Inflammatory macrophage treated with lipopolysaccharide for 4 hours (primary cell): ENCODE measurements at places on chromosomes 1 and 21.

GRCh38 chr1:181413195-181413815 is 70.0 kb upstream of the CACNA1E start:
- DNase-seq: no peak

- no peak for DNase-seq
Measured at GRCh38 chr1:26291433-26291832, 11.5 kb downstream of the SH3BGRL3 start.

GRCh38 chr1:76833151-76833550 is 34.1 kb upstream of the ST6GALNAC5 start:
- DNase-seq: no peak

GRCh38 chr1:18954270-18955071 is 2.0 kb downstream of the IFFO2 start:
- no peak for DNase-seq

DNA sequence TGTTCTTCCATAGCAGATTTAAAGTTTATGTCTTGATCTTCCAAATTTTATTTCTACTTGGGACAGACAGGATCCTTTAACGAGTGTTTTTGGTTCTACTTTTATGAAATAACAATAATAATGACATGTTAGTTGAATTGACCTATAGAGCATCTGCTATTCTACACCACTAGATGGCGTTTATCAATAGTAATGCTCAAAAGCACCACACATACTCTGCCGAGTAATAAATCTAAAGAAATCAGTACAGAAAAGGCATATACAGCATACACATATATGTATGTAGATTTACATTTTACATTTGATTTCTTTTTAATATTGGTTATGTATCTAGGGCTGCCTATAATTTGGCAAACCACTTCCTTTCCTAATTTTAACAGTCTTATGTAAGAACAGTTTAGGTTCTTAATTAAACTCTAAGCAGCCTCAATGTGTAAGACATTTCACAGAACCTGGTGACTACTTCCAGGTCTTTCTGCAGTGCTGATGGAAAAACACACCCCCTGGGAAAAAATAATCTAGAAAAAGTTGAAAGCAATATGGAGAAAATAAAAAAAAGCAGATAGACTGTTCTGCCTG is 5.9 kb upstream of the SIPA1L2 start:
- DNase-seq: peak; percentile 74

DNA sequence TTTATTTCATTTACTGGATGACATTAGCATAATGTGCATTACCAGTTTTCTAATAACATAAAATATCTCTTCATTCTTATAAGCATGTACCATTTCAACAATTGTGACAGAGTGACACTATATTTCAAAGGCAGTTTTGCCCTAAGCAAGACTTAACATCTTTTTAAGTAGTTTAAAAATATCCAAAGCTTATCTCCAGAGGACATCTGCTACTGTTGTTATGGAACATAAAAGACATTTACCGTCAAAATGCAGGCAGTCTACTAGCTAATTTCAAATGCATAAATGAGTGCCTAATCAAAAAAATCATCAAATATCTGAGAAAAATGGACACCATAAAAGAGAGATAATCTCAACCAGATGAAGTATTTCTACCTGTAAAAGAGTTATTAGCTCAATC is 782.4 kb upstream of the BRINP3 start:
- no peak for DNase-seq

GRCh38 chr1:168482106-168482505 is 61.7 kb downstream of the XCL2 start:
- peak; percentile 25 for DNase-seq

DNA sequence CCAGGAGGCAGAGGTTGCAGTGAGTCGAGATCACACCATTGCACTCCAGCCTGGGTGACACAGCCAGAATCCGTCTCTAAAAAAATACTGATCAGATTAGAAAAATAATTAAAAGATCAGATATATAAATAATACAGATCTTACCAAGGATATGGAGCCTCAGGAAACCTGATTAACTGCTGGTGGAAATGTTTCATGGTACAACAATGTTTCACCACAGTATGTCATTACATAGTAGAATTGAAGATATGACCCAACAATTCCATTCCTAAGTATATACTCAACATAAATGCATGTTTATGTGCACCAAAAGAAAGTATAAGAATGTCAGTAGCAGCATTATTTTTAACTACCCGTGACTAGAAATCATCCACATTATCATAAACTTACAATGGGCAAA is 41.7 kb downstream of the CD53 start:
- no peak for DNase-seq

DNA sequence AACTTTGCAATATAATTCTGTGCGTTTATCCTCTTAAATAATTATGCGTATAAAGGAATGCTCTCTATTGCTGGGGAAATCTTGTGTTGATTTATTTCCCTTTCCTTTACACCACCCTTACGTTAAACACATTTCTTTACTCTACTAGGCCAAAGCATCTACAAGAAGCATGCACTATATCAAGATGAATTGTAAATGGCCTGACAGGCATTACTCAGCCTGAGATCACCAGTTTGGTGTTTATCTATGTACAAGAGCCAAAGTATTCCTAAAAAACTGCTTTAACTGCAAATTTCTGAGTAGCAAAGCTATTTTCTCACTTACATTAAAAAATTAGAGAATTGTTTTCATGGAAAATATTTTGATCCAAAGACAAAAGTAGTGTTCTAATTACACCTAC is 114.8 kb downstream of the TYW3 start:
- DNase-seq: no peak

- no peak for DNase-seq
Measured at GRCh38 chr1:60149251-60149650, 75.7 kb upstream of the C1orf87 start.

DNA sequence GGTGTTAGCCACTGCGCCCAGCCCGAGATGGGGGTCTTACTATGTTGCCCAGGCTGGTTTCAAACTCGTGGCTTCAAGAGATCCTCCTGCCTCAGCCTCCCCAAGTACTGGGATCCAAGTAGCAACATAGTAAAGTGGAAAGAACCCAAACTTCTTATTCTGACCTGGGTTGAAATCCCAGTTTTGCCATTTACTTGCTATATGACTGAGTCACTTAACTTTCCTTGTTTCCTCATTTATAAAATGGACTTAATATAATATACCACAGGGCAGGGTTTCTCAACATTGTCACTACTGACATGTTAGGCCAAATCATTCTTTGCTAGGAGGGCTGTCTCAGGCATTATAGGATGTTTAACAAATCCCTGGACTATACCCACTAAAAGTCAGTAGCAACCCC is 6.7 kb downstream of the PFDN2 start:
- DNase-seq: peak; percentile 66

DNA sequence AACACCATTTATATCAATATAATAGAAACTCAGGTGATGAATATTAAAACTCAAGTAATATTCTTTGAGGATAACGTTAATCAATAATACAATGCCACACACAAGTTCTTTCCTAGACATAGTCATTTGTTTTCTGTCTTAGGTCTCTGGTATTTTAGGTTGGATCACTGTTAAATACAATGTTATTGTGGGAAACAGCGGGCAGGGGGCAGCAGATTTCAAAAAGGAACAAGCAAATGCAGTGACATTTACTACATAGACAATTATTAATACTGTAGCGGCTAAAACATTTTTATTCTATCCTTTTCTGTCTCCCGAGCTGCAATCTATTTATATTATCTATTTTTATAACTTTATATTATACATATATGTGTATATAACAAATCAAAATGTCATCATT is 186.4 kb upstream of the ZNHIT6 start:
- DNase-seq: peak; percentile 13

DNA sequence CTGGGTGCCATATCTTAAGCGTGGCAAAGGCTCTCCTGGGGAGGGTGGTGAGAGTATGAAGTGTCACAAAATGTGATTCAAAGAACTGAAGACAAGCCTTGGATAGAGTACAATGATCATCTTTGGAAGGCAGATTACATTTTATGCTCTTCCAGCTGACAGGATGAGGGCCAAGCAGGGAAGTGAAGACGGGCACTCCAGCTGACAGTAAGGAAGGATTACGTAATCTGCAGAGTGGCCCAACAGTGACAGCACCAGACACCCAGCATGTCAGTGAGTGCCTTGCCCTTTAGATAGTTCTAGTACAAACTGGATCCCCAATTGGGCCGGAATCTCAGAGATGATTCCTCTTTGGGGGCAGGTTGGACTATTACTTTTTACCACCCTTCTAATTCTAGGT is 52.7 kb downstream of the UBE2T start:
- no peak for DNase-seq

- no peak for DNase-seq
Measured at GRCh38 chr1:17148950-17149608, 29.8 kb upstream of the PADI2 start.

DNA sequence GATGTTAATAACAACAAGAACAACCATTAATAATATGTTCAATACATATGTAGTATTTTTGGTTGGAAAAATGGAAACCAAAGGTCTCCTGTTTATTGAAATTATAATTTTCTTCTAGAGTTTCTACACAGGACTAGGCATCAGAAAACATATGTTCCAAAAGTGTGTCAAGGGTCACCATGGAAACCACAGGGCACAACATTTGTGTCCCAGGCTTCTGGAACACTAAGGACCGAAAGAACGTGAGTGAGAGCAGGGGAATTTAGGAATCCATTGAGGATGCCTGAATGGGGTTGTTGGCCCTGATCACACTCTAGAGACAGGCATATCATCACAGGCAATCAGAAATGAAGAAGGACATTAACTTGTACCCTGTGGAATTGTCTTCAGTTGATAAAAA is 7.5 kb upstream of the CDC14A start:
- no peak for DNase-seq

DNA sequence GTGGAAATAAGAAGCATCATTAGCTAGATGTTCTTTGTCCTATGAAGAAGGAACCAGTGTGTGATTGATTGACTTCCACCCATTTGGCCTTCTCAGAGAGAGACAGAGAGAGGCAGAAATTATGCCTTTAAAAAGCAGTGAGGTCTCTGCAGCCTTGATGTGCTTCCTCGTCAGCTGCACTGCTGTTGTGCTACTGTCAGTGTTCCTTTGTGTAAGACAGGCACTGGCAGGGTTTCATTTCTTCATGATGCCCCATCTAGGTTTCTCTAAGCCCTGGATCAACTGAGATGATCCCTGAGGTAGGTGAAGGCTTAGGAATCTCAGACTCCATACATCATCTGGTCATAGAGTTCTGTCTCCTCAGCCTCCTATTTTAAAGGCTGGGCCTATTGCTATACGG is 34.9 kb downstream of the GPR3 start:
- DNase-seq: peak; percentile 29

GRCh38 chr1:219460081-219460895 is 152.6 kb downstream of the ZC3H11B start:
- peak; percentile 47 for DNase-seq

DNA sequence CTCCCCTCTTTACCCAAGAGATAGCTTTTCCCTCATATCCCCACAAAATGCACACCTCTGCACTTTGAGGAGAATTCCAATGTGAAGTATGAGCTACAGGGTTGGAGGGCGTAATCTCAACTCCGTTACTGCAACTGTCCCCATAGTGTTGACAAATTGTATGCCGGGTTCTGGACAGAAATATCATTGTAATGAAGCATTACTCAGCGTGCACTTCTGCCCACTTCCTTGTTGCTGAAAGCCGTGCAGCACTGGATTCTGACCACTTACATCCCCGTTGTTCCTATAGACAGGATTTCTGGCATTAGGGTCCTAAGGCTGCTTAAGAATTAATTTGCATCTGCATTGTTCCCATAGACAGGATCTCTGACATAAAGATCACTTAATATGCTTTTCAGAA is 205.6 kb downstream of the RHOU start:
- peak; percentile 69 for DNase-seq

GRCh38 chr1:169890761-169891538 is 2.7 kb downstream of the SCYL3 start:
- no peak for DNase-seq

DNA sequence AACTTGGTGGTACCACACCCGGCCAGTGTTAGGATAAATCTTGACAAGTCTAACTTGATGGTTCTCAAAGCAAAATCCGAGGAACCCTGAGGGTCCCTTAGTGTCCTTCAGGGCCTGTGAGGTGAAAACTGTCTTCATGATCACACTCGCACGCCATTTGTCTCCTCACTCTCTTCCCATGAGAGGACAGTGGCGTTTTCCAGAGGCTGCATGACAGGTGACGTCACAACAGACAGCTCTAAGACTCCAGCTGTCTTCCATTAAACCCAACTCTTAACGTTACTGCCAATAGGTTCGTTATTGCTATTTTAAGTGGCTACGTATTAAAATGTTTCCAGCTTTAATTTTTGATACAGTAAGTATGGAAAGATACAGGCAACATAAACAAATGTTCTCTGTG is 13.8 kb downstream of the CFAP74 start:
- no peak for DNase-seq

DNA sequence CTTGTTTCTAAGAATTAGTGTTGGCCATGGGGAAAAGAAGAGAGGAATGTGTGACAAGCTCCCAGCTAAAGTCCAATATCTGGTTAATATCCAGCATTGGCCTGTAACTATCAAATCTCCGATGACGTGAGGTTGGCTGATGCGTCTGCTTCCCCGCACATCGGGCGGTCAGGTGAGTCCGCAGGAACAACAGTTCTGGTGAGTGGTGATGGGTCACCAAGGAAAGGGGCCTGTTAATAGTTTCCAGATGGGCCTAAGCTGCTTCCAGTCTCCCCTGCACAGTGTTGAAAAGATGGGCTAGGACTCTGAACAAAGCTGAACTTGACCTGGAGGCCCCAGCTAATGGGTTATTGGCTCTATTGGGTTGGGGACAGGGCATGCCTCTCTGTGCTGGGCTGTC is 193.1 kb upstream of the EDN2 start:
- DNase-seq: no peak

GRCh38 chr1:15177710-15178166 is 24.2 kb downstream of the TMEM51 start:
- DNase-seq: peak; percentile 65

- no peak for DNase-seq
Measured at GRCh38 chr1:19310720-19311502, 1.0 kb downstream of the AKR7A2 start.

DNA sequence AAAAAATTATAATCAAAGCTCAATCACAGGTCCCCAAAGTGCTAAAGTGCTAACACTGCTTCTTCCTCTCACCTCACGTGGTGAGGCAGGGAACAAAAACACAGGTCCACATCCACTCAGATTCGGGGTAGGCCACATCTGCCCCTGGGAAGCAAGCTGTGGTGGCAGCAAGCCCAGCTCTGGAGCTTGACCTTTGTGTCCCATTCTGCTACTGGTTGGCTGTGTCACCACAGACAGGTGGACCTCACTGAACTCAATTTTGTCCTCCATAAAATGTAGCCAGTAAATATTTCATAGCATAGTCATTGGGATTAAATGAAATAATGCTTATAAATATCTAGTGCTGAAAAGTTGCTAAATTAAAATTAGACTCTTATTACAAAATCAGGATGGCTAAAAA is 8.5 kb downstream of the AZIN2 start:
- no peak for DNase-seq

DNA sequence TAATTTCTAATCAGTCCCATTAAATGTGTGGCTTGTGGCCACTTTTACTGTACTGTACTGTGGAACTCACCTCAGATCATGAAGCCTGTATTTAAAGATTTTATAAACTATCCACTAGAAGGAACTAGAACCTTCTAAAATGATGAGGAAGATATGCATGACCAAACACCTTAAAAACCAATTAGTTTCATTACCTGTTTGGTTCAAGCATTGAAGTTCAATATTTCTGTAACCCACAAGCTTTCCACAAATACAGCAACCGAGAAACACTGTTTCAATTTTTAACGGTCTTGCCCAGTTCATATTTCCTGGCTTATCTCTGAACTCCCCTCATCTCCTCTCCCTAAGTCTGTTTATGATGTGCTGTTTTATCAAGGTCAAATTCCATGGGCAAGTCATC is 264.3 kb upstream of the PLD5 start:
- DNase-seq: no peak

- peak; percentile 20 for DNase-seq
Measured at GRCh38 chr1:232548691-232549090, 81.2 kb downstream of the SIPA1L2 start.

- DNase-seq: no peak
Measured at GRCh38 chr1:227728059-227728891, 6.8 kb downstream of the JMJD4 start.
